ENCODE measurements at places on chromosomes 4 and X.
A peak's percentile ranks its signal among the peaks of the same experiment; 100 is the strongest.

DNA sequence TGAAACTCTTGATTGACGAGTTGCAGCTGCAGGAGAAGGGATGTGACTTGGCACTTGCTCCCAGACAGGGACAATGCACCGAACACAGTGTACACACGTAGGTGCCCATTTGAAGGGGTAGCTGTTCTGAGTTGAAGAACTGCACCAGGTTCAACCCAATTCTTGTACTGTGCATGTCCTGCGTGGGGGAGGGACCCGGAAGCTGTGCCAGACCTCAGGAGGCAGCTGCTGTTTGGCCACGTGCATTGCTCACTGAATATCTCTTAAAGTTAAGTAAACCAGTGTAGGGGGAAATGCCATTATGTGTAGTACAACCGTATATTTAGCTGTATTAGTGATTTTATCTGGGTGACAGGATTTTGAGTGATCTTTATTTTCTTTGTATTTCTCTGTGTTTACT lies 12.0 kb upstream of the RBBP7 start:
- peak; percentile 40 for DNase-seq

- no peak for DNase-seq
Observed at GRCh38 chrX:44744799-44745198, 99.0 kb upstream of the DUSP21 start.

DNA sequence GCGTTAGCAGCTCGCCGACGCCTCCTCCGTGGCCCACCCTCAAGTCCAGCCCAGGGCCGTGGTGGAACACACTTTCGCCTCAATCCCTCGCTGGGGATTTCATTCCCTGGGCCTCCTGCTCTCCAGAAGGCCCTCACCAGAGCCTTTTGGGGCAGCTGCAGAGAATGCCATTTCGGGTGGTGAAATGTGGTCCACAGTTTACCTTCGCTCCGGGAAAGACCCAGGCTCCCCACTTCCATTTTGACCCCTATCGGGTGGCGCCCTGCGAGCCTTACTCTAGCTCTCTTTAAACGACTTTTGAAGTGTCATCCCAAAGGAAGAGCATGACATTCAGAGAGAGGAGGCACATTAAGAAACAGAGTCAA lies 496 bp downstream of the SH2D1A start:
- DNase-seq: no peak

DNA sequence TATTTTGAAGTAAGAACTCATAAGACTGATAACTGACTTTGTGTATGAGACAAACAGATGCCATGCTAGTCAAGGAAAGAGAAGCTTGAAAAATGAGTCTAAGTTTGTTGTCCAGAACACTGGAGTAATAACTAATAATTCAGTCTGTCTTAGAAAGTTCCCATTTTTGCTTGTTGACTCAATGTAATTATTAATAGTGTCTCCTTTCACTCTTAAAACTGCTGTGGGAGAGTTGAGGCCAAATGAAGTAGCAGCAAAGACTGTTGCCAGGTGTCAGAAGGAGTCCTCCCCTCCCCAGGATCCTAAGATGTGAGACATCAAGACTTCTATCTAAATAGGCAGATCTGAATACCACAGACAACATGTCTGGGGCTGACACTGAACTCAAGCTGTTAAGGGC lies 20.8 kb upstream of the FAM13A start:
- DNase-seq: no peak

- no peak for DNase-seq
Observed at GRCh38 chrX:11430271-11430670, 137.1 kb downstream of the AMELX start.

GRCh38 chrX:111886678-111887077 lies 10.7 kb downstream of the TRPC5OS start:
- no peak for DNase-seq

GRCh38 chrX:44244008-44244407 lies 99.5 kb downstream of the EFHC2 start:
- no peak for DNase-seq
